Smooth muscle cell of the brain vasculature (primary cell): ENCODE measurements at places on chromosomes 2 and 18.

GRCh38 chr2:101613056-101613704, 84.3 kb upstream of the MAP4K4 start:
- no peak for DNase-seq

- DNase-seq = no peak
Observed at GRCh38 chr2:227097495-227098161, 66.4 kb downstream of the COL4A4 start.

- no peak for DNase-seq
Observed at GRCh38 chr18:63890950-63891304, 3.4 kb downstream of the SERPINB2 start.

DNA sequence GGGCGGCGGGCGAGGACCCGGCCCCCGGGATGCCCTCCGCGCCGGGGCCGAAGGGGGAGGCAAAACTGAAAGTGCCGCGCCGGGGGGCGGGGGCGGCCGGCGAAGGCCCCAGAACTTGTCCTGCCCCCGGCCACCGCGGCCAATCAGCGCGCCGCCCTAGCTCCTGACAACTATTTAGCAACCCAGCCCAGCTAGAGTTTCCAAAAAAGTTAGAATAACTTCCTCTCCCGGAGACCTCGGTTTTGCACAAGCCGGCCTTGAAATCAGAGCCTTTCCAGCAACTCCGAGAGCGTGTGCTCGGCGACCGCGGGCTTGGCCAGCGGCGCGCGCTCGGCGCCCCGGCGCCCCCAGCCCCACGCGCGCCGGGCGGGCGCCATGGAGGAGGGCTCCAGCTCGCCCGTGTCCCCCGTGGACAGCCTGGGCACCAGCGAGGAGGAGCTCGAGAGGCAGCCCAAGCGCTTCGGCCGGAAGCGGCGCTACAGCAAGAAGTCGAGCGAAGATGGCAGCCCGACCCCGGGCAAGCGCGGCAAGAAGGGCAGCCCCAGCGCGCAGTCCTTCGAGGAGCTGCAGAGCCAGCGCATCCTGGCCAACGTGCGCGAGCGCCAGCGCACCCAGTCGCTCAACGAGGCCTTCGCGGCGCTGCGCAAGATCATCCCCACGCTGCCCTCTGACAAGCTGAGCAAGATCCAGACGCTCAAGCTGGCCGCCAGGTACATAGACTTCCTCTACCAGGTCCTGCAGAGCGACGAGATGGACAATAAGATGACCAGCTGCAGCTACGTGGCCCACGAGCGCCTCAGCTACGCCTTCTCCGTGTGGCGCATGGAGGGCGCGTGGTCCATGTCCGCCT, at the start of gene TWIST2:
Gene TWIST2 (plus strand): TSS at position 245 of the 850 bp plus-strand sequence. CDS start 131 bp downstream, at position 376.
- no peak for DNase-seq

DNA sequence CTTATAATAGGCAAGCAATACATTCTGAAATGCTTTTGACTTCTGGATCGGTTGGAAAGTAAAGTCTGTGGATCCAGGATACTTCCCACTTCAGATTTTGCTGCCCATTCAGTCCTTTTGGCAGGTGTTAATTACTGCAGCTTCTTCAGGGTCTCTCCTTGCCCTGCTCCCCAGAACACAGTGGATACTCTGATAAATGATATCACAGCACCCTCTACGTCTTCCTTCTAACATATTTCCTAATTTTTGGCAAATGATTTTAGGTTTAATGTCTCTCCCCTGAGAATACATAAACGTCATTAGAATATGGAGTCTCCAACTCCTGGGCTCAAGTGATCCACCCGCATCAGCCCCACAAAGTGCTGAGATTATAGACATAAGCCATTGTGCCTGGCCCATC, 249.8 kb downstream of the NYAP2 start:
- DNase-seq = no peak

DNA sequence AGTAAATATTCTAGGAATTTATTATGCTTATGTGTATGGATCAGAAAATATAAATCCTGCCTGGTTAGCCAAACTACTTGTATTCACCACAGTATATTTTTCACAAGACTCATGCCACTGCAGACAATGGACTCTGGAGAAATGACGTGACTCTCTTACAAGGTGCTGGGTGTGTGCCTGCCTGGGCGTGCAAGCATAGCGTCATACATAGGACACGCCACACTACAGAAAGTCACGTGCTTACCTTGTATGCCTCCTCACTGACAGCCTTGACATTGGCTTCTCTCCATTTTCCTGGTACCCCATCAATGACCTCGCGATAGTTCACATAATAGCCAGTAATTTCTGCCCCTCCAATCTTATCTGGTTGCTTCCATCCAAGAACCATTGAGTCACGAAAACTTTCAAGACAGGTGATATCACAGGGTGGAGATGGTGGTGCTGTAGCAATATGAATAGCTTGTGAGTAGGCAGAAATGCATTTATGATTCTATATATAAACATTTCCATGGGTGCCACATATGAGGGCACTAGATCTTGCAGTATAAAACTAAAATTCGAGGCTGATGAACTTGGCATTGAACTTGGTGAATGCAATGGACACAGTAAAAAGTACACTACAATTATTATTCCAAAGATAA, 93.2 kb downstream of the MYOM1 start:
- DNase-seq = no peak

- no peak for DNase-seq
Observed at GRCh38 chr2:198173242-198173641, 368.8 kb downstream of the PLCL1 start.
